Astrocyte (in vitro differentiated cells and primary cell): ENCODE measurements at places on chromosomes 7 and 10.

- no peak overlapping the region for H3K4me3 ChIP-seq
- no peaks in the 10 kb centered on the region for H3K36me3 ChIP-seq
- H3K4me1 ChIP-seq: no peaks in the 10 kb centered on the region
Measured at GRCh38 chr10:11284291-11285085, 266.8 kb downstream of the CELF2 start.

GRCh38 chr10:42149027-42149700 is 489.2 kb downstream of the ZNF33B start:
- no peak overlapping the region for H3K4me3 ChIP-seq
- no peaks in the 10 kb centered on the region for H3K4me1 ChIP-seq
- no peak for DNase-seq
- no peaks in the 10 kb centered on the region for H3K27me3 ChIP-seq

- no peak overlapping the region for H3K27ac ChIP-seq
- H3K27me3 ChIP-seq: no peaks in the 10 kb centered on the region
- no peak for DNase-seq
- H3K36me3 ChIP-seq: no peaks in the 10 kb centered on the region
- H3K4me3 ChIP-seq: no peak overlapping the region
Measured at GRCh38 chr7:71409550-71410157, 277.7 kb downstream of the GALNT17 start.

DNA sequence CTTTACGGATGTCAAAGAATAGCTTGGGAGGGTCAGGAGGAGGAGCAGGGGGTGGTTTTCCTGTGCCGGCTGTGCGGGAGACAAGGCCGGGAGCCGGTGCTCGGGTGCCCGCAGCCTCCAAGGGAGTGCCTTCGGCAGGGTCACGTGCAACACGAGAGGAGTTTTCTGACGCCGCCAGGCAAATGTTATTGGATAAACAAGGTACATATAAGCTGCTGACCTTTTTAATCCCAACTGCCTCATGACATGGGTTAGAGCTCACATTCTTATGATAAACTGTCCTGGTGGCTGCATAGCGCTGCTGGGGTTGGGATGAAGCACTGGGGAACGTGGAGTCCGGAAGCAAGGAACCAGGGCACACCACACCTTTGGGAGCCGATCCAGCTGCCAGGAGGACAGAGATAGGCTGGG is 124.8 kb upstream of the PDLIM1 start:
- no peak for DNase-seq
- no peaks in the 10 kb centered on the region for H3K36me3 ChIP-seq
- H3K27ac ChIP-seq: no peak overlapping the region
- no peaks in the 10 kb centered on the region for H3K4me1 ChIP-seq
- H3K4me3 ChIP-seq: no peak overlapping the region
- H3K27me3 ChIP-seq: peaks cover 27% of the 10 kb centered on the region

DNA sequence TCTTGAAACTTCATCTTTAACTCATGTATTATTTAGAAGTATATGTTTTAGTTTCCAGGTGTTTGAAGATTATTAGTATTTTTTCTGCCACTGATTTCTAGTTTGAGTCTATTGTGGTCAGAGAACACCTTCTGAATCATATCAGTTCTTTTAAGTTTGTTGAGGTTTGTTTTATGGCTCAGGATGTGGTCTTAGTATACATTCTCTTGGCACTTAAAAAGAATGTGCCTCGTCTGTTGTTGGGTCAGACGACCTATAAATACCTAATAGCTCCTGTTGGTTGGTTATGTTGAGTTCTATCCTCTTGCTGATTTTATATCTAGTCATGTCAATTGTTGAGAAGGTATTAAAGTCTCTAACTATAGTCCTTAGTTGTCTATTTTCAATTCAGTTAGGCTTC is 15.9 kb downstream of the TDRD1 start:
- no peaks in the 10 kb centered on the region for H3K36me3 ChIP-seq
- peaks cover 2% of the 10 kb centered on the region for H3K27me3 ChIP-seq
- no peaks in the 10 kb centered on the region for H3K4me1 ChIP-seq
- H3K4me3 ChIP-seq: no peak overlapping the region
- no peak for DNase-seq

DNA sequence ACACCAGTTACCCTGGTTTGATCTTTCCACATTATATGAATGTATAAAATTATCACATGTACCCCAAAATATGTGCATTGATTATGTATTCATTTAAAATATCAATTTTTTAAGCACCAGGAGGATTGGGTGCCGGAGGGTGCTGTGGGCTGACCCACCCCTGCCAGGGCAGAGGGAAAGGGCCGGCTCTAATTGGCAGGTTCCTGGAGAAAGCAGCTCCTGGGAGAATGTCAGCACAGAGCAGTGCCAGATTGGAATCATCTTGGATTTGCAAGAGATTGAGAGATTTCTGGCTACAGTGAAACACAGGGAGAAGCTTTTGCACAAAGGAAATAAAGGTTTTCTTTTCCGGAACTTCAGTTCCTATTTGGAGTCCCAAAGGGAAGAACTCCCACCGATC is 264.4 kb upstream of the TCERG1L start:
- no peak for DNase-seq
- no peaks in the 10 kb centered on the region for H3K36me3 ChIP-seq
- no peaks in the 10 kb centered on the region for H3K4me1 ChIP-seq
- no peak overlapping the region for H3K4me3 ChIP-seq
- no peaks in the 10 kb centered on the region for H3K27me3 ChIP-seq

DNA sequence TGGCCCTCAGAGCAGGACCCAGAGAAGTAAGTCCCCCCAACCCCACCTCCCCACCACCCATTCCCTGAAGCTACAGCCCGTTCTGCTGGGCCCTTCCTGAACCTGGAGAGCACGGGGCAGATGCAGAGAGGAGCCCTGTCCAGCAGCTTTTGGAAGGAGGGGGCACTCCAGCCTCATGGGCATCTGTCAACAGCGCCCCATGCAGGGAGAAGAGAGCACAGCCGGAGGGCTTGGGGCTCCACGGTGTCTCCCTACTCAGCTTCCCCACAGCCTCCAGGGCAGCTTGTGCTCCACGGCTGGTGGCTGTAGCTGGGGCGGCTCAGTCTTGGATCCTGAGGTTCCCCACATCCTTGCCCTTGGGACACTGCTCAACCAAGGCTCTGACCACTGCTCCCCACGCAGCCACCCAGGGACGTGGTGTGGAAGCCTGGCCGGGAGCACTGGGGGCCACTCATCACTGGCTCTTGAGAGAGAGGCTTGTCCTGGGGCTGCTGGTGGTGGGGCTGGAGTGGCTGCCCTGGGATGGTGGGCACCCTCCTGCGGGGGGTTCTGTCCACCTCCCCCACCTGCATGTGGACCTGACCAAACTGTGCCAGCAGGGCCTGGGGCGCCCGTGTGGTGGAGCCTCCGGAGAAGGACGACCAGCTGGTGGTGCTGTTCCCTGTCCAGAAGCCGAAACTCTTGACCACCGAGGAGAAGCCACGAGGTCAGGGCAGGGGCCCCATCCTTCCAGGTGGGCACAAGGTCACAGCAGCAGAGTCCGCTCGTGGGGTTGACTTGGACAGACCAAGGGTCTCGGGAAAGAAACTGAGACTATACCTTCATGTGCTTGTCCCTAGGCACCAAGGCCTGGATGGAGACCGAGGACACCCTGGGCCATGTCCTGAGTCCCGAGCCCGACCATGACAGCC is 4.5 kb downstream of the PRAP1 start:
- no peak for DNase-seq

DNA sequence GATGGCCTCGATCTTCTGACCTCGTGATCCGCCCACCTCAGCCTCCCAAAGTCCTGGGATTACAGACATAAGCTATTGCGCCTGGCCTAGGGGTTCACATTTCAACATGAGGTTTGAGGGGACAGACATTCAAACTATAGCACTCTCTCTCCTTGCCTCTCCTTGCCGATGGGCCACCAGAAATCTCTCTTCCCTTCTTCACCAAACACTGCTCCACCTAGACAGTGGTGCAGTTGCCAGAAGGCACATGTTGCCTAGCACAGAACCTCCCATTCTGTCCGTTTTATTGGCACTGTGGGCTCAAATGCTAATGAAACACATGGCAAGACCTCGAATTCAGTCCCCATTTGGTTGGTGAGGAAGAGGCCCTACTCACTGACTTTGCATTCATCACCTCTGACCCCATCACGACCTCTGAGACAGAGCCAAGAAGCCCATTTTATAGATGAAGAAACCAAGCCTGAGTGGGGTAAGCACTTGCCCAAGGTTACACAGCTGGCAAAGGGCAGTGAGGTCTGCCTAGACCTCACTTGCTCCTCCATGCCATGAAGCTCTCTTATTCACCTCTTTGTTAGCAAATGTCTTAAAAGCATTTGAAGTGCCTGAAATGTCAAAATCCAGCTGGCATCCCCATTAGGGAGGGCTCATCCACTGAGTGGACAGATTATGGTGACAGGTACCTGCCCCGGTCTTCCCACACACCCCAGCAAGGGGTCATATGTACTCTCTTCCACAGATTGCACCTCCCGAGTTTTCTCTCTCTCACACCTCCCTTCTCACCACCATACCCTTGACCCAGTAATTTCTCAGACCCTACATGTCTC is 34.0 kb downstream of the GPRIN2 start:
- no peaks in the 10 kb centered on the region for H3K36me3 ChIP-seq
- no peak overlapping the region for H3K4me3 ChIP-seq
- peaks cover 35% of the 10 kb centered on the region for H3K4me1 ChIP-seq
- no peaks in the 10 kb centered on the region for H3K27me3 ChIP-seq
- no peak overlapping the region for H3K27ac ChIP-seq

- DNase-seq: no peak
- H3K27me3 ChIP-seq: no peaks in the 10 kb centered on the region
- no peak overlapping the region for H3K4me3 ChIP-seq
- peaks cover 4% of the 10 kb centered on the region for H3K4me1 ChIP-seq
Measured at GRCh38 chr10:13794992-13795612, 208.3 kb downstream of the PRPF18 start.

DNA sequence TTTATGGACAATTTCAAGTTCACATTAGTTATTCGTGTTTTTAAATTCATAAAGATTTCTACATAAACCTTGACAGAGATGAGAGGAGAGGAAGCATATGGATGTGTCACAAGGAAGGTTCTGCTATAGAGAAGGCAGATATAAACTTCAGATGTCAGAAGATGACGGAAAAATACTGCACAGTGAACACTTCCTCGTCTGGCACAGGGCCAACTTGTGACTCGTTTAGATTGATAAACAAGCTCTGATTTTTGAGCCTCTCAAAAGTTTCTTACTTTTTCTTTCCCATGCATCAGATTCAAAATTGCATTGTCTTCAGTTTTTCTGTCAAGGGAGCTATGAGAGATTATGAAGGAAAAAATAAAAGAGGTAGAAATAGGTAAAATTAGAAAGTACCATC is 156.4 kb upstream of the MINDY3 start:
- no peak overlapping the region for H3K27ac ChIP-seq
- no peaks in the 10 kb centered on the region for H3K27me3 ChIP-seq
- H3K4me1 ChIP-seq: no peaks in the 10 kb centered on the region
- H3K36me3 ChIP-seq: no peaks in the 10 kb centered on the region
- no peak overlapping the region for H3K4me3 ChIP-seq

GRCh38 chr7:106273009-106273668 is 11.6 kb downstream of the NAMPT start:
- H3K4me3 ChIP-seq: no peak overlapping the region
- H3K36me3 ChIP-seq: peaks cover 4% of the 10 kb centered on the region
- DNase-seq: no peak

GRCh38 chr10:44927352-44927751 is 16.2 kb downstream of the TMEM72 start:
- no peaks in the 10 kb centered on the region for H3K36me3 ChIP-seq
- H3K27ac ChIP-seq: no peak overlapping the region
- peaks cover 3% of the 10 kb centered on the region for H3K27me3 ChIP-seq
- no peaks in the 10 kb centered on the region for H3K4me1 ChIP-seq
- no peak overlapping the region for H3K4me3 ChIP-seq

- H3K27ac ChIP-seq: no peak overlapping the region
- no peak overlapping the region for H3K4me3 ChIP-seq
- peaks cover 7% of the 10 kb centered on the region for H3K27me3 ChIP-seq
- DNase-seq: no peak
- no peaks in the 10 kb centered on the region for H3K4me1 ChIP-seq
Measured at GRCh38 chr10:122713091-122713885, 13.6 kb upstream of the C10orf120 start.

DNA sequence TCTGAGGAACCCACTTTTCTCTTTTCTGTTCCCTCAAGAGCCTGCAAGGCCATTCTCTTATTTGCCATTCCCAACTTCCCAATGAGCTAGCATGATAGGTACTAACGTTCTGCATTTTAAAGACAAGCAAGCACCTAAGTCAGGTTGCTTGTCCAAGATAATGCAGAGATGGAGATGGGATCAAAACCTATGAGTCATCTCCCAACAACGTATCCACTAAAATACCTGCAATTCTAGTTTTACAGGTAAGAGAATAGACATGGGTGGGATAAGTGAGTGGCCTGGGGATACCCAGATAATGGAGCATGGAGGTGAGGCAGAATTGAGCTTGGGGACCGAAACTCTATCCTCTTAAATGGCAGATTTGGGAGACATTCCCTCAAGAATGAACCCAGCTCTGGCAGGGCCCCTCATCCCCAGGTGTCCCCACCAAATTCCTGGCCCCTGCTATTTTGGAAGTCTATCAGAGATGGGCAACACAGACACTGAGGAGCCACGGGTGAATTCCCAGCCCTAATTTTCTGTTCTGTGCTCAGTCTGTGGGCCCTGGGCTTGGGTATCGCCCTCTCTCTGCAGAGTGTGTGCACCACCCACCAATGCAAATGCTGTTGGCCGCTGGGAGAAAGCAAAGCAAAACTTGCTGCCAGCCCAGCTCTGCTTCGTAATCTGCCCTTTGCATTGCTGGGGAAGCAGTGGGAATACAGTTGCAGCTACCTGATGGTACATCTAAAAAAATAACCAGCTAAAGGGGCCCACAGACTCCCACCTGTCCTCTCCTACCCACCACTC is 98.3 kb downstream of the KCNMA1 start:
- H3K4me3 ChIP-seq: no peak overlapping the region
- no peak for DNase-seq
- H3K27ac ChIP-seq: no peak overlapping the region
- H3K4me1 ChIP-seq: no peaks in the 10 kb centered on the region
- H3K27me3 ChIP-seq: no peaks in the 10 kb centered on the region

DNA sequence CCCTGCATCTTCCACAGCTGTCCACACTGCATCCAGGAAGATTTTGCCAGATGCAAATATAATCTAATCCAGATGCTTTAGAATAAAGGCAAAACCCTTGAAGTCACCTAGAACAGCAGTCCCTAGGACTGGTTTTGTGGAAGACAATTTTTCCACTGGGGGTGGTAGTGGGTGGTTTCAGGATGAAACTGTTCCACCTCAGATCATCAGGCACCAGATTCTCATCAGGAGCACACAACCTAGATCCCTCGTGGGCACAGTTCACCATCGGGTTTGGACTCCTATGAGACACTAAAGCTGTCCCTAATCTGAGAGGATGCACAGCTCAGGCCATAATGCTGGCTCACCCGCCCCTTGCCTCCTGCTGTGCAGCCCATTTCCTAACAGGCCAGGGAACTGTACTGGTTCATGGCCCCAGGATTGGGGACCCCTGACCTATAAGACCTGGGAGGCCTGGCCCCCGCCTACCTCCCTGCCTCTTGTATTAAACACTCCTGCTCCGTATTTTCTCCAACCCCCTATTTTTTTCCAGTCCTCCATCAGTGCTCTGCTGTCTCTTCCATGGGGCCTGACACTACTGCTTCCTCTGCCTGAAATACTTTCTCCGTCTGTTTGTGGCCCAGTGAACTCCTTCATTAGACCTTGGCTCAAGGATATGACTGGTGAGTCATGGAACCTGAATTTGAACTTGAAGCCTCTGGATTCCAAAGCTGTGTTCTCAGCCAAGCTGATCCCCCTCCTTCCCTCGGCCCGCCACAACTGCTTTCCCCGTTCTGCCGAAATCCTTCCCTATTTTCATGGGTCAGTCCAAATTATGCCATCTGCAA is 79.9 kb upstream of the RHEB start:
- H3K27me3 ChIP-seq: no peaks in the 10 kb centered on the region
- peak overlapping the region; percentile 97 for H3K27ac ChIP-seq
- peak overlapping the region; percentile 42 for H3K4me3 ChIP-seq
- peak; percentile 96 for DNase-seq
- H3K4me1 ChIP-seq: peaks cover 40% of the 10 kb centered on the region

GRCh38 chr7:153543232-153543631 is 509.0 kb upstream of the DPP6 start:
- DNase-seq: no peak
- no peaks in the 10 kb centered on the region for H3K27me3 ChIP-seq
- no peak overlapping the region for H3K27ac ChIP-seq
- no peaks in the 10 kb centered on the region for H3K36me3 ChIP-seq
